ENCODE measurements at places on chromosomes 16 and 17.

DNA sequence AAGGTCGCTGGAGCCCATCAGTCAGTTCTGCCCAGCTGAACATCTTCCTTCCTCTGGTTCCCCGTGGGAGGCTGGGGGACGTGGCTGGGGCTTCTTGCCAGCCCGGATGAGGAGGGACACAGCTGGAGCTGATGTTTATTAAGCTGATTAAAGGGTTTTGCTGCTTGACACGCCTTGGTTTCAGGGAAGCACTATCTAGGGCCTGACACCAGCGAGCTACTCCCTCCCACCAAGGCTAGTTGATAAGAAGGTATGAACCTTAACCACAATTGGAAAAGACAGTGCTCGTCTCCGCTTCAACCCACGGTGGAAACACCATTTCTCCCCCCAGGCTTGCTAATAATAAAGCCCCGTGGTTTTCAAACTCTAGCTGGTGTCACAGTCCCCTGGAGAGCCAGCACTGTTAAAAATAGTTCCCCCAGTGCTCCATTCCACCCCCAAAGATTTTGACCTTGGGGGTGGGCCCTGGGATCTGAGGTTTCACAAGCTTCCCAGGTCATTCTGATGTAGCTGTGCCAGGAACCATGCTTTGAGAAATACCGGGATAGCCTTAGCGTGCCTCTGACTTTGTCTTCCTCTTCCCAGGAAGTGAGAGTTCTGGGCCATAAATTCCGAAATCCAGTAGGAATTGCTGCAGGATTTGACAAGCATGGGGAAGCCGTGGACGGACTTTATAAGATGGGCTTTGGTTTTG is 5.5 kb downstream of the DHODH start:
- DNase-seq = no peak

DNA sequence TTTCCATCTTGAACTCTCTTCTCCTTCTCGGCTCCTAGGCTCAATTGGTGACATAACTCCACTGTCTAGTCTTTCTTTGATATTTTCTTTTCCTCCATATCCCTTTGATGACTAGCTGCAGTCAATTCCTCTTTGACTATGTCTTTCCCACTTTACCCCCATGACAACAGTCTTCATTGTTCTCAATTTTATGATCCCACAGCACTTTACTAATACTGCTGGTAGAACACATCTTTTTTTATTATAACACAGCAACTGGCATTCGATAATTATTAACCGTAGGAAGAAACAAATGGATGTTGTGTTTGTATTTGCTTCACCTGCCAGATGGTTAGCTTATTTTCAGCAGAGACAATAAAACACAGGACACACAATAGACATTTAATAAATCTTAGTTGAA is 1.3 kb downstream of the KRTAP3-3 start:
- no peak for DNase-seq

GRCh38 chr16:63735456-63735855 is 1386.4 kb downstream of the CDH11 start:
- no peak for DNase-seq

DNA sequence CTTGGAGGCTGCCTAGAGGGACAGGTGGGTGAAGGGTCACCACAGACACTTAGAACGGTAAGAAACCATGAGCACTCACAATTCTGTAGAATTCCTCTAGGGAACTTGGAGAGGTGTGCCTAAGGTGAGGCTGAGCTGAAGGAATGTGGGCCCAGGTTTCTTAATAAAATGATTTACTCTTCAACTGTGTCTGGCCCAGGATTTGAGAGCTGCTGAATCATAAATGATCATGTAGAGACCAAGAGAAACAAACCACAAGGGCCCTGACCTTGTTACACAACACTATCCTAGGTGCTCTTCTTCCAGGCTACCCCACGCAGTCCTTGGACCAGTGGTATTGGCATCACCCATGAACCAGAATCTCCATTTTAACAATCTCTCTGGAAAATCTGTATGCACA is 27.7 kb downstream of the ZNF18 start:
- DNase-seq = no peak

- DNase-seq = no peak
These were observed 899.0 kb downstream of the KCNJ2 start for GRCh38 chr17:71068408-71068750.

- no peak for DNase-seq
These were observed 19.8 kb upstream of the MAPK3 start for GRCh38 chr16:30142672-30143346.

DNA sequence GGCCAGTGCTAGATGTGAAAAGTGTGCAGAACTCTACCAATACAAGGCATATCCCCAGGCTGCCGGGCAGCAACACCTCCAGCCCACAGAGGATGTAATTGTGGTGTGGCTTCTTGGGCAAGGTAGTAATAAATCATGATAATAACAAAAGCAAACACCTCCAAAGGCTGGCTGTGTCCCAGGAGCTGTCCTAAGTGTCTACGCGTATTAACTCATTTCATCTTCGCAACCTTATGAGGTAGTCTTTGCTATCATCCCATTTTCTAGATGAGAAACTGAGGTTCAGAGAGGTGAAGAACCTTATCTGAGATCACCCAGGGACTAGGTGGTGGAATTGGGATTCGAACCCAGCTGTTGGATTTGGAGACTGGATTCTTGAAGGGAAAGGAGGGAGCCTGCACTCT is 5.3 kb downstream of the PDK2 start:
- no peak for DNase-seq

DNA sequence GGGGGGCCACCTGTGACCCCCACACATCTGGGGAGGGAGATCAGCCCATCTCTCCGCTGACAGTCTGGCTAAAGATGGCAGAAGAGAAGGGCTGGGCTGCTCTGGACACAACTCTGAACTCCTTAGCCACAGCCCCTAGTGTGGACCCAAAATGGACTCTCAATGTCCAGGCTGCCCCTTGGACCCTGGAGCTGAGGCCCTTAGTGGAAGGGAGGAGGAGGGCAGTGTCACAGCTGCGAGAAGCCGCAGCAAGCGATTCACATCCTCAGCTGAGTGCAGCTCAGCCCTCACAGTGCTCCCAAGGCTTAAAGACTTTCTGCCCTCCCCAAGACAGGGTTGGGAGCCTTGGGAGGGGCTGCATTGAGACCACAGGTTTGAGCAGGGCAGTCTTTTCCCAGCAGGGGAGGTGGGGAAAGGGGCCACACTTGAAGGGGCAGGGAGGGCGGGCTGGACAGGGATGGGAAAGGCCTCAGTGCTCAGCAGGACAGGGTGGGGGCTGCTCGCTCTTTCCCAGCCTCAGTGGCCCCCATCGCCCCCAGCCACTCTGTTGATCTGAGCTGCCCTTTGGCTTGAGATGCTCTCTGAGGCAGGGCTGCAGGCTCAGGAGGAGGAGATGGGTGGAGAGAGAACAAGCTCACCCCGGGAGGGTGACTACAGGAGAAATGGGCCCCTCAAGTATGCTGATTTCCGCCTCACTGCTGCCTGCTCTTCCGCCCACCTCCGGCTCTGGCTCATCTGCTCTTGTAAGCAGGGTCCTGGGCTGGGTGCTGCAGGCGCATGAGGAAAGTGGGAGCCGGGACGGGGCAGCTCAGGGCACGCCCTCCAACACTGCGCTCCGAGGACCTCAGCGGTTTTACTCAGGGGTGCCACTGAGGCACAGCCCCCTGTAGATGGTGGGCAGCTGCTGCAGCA is 50.9 kb upstream of the MTSS2 start:
- DNase-seq = no peak

DNA sequence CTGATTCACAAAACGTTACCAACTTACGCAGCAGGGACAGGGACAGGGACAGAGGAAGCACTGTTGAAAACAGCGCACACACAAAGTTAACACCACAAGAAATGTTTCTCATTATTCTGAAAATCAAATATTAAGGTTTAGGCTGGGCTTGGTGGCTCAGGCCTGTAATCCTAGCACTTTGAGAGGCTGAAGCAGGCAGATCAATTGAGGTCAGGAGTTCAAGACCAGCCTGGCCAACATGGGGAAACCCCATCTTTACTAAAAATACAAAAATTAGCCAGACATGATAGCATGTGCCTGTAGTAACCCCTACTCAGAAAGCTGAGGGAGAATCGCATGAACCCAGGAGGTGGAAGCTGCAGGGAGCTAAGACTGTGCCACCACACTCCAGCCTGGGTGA is 4.2 kb downstream of the CYTH1 start:
- DNase-seq = no peak

DNA sequence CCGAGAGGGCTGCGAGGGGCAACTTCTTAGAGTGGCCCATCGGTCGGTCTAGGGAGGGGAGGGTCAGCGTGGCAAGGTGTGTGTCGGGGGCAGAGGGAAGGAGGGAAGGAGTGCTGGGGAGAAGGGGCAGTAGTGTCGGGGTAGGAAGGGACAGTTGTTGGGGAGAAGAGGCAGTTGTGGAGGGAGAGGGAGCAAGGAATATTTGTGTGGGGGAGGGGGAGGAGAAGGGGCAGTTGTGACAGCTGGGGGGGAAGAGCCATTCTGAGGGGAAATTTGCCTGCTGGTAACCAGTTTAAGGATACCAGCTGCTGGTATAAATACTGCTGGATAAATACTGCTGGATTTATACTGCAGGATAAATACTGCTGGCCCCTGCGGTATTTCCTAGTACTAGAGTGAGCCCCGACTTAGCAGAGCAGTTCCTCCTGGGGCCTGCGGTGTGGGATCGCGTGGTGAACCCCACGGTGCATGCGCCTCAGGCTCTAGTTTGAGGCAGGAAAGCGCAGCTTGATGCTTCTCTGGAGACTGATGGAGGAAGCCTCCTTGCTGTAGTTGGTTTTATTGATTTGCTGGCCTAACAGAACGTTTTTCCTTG is 309 bp downstream of the DNAH2 start:
- DNase-seq = no peak
